ENCODE measurements at places on chromosomes 3 and 15.

DNA sequence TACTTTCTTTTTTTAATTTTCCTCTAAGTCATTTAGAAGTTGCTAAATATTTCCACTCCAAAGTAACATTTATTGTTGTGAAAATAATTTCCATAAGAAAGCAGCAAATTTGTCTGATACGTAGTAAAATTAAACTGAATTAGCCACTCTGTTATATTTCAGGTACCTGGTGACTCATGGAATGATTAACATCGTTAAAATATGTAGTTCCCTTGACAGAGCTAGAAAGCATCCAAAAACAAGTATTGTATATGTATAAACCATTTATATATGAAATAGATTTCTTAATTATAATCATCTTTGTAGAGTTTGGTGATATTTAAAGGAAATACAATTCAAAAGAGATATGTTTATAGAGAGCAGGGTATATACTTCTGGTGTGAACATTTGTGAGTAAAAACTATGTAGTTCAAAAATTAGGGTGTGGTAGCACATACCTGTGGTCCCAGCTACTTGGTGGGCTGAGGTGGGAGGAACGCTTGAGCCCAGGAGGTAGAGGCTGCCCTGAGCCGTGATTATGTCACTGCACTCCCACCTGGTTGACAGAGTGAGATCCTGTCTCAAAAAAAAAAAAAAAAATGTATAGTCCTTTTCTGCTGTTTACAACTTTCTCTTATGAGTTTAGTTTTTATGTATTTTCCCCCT, 36.6 kb downstream of the ATP11B start:
- no peak for DNase-seq

DNA sequence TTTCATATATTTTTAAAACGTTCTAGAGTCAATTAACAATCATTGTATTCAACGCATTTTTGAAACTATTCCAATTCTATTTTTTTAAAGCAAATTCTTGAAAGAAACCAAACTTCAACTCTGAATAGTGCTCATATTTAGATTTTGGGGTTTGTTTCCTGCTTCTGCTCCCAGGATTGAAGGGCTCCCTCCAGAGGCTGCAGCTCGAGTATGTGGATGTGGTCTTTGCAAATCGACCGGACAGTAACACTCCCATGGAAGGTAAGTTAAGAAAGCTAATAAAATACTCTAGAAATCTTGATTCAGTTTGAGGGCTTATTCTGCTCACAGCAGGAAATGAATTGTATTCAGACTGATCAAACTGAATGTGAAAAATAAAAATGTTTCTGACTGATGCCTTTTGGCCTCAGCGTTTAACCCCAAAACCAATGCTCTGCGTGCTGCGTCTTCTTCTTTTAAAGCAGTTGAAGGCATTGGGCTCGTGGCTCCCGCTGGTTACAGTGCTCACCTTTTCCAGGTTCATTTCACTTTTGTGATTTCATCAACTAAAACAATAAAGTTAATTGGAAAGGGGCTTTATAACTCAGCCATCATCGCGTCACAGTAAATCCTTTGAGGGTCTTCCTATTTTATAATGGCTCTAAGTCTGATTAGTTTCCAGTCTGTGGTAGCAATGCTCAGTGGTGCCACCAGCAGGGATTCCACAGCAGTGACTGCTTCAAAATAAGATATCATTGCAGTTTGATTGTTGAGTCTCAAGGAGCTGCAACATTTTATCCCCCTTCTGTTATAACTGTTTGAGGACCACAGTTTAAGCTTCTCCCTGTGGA, 80.1 kb downstream of the SSR3 start:
- DNase-seq: no peak

GRCh38 chr3:167972502-167972901, 123.2 kb downstream of the GOLIM4 start:
- no peak for DNase-seq

DNA sequence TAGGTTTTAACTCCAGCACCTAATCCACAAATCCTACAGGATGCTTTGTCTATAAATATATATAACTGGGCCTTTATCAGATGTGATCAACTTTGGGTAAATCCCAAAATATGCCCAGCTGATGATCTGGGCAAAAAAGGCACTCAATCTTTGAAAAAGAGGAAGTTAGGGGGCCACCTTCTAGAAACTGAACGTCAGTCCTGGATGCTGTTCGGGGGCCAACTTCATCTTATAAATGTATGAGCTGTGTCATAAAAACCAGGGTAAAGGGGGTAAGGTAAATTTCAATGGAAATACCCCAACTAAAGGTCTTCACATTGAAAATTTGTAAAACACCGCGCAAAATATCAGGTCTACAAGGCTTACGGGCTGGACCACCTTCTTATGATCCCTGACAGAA, 264.4 kb upstream of the UBE2E2 start:
- DNase-seq: no peak

DNA sequence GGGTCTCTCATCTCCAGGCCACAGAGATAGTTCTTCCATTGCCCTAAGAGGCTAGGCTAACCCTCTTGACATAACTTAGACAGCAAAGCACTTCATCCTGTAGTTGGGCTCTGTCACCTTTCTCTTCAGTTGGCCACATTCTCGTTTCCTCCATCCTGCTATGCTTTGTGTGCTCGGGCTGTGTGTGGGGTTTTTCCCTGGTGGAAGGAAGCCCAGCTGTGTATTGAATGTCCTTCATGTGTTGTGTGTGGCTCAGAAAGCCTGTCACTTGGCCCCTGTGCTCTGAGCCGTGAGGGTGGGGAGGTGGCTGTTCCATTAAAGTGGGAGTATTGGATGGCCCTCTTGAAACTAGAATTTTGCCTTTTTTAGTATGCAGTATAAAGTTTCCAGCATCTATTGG, 8.8 kb upstream of the EXOG start:
- DNase-seq: no peak

GRCh38 chr3:23325466-23326065, 122.4 kb downstream of the UBE2E2 start:
- DNase-seq: no peak
